Gastrocnemius medialis (tissue), 4 donors: ENCODE measurements at places on chromosomes 11 and 22. TPM values are rescaled to one million over a fixed set of nuclear protein-coding genes. Genes with fewer than 3 reads are reported as not detected.
A peak's percentile ranks its signal among the peaks of the same experiment; 100 is the strongest.

DNA sequence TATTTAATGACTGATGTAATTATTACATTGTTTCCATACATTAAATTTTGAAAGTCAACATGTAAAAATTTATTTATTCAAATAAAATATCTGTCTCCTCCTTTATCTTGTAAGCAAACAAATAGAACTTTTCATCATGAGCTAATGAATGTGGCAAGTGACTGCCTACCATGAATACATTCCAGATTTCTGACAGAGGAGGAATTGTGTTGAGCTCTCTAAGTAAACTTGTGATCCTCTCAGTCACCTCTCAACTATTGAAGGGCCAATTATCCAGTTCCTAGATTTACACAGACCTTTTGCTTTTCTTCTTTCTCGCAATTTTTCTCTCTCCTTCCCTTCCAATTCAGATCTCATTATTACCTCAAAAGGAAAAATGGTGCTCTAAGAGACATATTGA lies 21.5 kb downstream of the PRRG4 start:
- no peak for DNase-seq

DNA sequence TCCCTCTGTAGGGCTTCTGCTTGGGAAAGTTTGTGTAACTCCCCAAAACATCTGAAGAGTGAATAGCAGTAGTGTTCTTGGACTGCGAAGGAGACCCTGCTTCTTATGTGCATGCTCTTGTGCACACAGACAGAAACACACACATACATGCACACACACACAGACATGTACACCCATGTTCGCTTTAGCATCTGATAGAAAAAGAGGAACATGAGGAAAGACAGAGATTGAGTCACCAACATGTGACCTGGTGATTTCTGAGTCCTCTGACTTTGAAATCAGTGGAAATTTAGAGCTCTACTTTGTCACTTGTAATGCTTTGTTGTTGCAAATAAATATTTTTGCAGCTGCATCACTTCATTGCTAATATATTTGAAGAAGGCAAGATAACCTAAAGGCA lies 23.8 kb downstream of the CD44 start:
- no peak for DNase-seq

GRCh38 chr22:21622011-21622918 lies 7.6 kb downstream of the YDJC start:
- no peak for DNase-seq

- no peak for DNase-seq
These were observed 16.9 kb upstream of the TMA7B start for GRCh38 chr22:39943337-39943736.

- DNase-seq: no peak
These were observed 14.3 kb upstream of the TOLLIP start for GRCh38 chr11:1323774-1324173.

GRCh38 chr22:39070186-39070585 lies 6.9 kb upstream of the APOBEC3G start:
- DNase-seq: no peak

- no peak for DNase-seq
These were observed 100.1 kb downstream of the RDX start for GRCh38 chr11:110196241-110196754.

Gene TENM4
- total RNA-seq: 0.29 TPM

Gene GDPD4
- not detected for total RNA-seq

DNA sequence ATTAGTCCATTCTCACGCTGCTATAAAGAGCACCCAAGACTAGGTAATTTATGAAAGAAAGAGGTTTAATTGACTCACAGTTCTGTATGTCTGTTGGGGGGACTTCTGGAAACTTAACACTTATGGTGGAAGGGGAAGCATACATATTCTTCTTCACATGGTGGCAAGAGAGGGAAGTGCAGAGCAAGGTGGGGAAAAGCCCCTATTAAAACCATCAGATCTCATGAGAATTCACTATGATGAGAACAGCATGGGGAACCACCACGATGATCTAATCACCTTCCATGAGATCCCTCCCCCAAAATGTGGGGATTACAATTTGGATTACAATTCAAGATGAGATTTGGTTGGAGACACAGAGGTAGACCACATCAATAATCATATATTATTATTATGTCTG lies 25.7 kb downstream of the CEP57 start:
- no peak for DNase-seq

GRCh38 chr22:32998373-32998772 lies 59.8 kb downstream of the SYN3 start:
- no peak for DNase-seq

Gene MUC2
- not detected for total RNA-seq

DNA sequence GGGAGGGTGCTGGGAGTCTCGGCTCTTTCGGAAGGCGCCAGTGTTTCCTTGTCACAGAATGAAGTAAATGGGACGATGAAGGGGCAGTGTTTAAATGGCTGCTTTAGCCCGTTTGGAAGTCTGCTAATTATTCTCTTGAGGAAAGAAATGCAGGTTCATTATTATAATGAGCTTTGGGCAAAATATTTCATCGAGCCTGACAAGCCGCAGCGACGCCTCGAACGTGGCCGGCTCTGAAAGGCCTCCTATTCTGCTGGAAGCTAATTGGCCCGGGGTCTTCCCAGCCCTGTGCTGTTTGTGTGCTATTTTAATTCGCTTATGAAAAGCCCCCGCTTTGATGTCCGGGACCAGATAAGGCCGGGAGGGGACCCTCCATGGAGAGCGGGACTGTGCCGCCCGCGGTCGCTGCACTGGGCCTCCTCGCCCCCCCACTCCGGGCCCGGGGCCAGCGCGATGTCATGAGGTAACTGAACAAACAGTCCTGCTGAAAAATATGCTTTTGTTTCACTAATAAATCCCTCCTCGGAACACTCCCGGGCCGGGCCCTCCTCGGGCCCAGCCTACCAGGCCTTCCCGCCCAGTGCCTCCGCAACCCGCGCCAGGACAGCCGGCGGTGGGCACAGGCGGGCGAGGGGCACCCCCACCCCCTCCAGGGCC lies 78.4 kb downstream of the CDKN1C start:
- DNase-seq: peak; percentile 15

Gene ROM1
- 2.5 TPM for total RNA-seq

DNA sequence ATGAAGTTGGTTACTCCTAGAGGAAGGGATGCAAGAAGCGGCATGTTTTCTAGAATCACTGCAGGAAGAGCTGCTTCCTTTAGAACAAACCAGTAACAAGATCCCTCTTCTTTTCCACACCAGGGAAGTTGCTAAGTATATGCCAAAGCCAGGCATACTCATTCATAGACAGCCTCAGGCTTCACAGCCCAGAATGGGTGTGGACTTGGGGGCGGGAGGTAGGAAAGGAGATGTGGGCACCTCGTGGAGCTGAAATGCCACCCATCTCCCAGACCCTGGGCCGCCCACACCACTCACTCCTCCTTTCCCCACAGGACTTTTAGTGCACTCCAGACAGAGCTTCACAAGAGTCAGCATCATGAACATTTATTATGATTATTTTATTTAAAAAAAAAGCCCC lies 16.0 kb upstream of the TMEM121B start:
- DNase-seq: no peak

Gene PVALB
- 4.1 TPM for total RNA-seq

Gene MUC6
- not detected for total RNA-seq

GRCh38 chr11:66922551-66922950 lies 35.6 kb downstream of the PC start:
- DNase-seq: no peak

DNA sequence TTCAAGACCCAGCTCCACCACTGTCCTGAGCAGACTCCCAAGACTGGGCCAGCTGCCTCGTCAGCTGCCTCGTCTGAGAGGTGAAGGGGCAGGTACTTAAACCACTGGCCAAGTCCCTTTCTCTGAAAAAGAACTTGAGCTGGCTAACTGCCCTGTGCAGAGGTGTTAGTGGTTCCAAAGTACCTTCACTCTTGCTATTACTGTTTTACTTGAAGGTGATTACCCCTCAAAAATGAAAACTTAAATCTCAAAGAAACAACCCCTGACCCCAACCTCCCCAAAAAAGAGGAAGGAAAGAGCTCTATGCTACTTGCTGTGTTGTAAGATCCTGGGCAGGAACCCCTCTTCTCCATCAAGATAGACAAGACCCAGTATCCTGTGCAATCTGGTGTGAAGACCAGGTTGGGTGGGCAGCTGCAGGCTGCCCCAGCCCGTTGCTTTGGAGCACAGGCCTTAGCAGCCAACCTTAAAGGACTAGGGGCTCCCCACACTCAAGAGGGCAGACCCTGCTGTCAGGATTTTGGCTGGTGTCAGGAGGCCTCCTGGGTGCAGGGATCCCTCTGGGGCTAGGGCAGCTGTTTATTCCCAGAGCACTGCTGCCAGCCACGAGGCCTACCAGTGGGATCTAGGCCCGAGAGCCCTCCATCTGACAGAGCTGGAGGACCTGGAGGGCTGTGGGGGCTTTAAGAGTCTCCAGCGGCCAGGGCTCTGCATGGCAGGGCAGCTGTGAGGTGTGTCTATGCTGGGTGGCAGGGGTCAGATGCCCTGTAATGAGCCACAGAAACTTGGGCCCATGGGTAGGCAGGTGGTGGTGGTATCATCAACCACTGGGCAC lies 13.0 kb downstream of the GUCD1 start:
- DNase-seq: no peak

GRCh38 chr11:17750801-17751165 lies 16.2 kb downstream of the KCNC1 start:
- DNase-seq: no peak

Gene VWCE
- 0.47 TPM for total RNA-seq

Gene CD6
- not detected for total RNA-seq

- DNase-seq: no peak
These were observed 1679.3 kb downstream of the LRRC4C start for GRCh38 chr11:39780131-39780530.

GRCh38 chr11:95100191-95100648 lies 10.6 kb downstream of the ENDOD1 start:
- no peak for DNase-seq

Gene PAX6
- not detected for total RNA-seq

GRCh38 chr11:126268361-126268707 lies 361 bp downstream of the SRPRA start:
- DNase-seq: no peak
